Activated B cell treated with CpG ODN at 0.5 μM for 24 hours (primary cell): ENCODE measurements at places on chromosomes 16 and 17. TPM values are rescaled to one million over a fixed set of nuclear protein-coding genes. Genes with fewer than 3 reads are reported as not detected.

Gene GUCY2D
- total RNA-seq, result not detected in 2 replicates

Gene WFIKKN2
- not detected in 2 replicates for total RNA-seq

Gene KRT12
- total RNA-seq, result not detected in 2 replicates

Gene SECTM1
- not detected in 2 replicates for total RNA-seq

Gene TMEM220
- total RNA-seq, result 1.6 and 2.4 TPM in 2 replicates

Gene ZFPM1
- 27.3 and 35.0 TPM in 2 replicates for total RNA-seq

Gene NLRC5
- total RNA-seq, result 296 and 372 TPM in 2 replicates

Gene HAGHL
- total RNA-seq, result 10.8 and 10.9 TPM in 2 replicates

- no peak for DNase-seq
- no peaks in the 10 kb centered on the region for H3K27me3 ChIP-seq
- H3K27ac ChIP-seq, result peak overlapping the region; percentile 87
- H3K36me3 ChIP-seq, result peaks cover 29% of the 10 kb centered on the region
- H3K4me3 ChIP-seq, result peak overlapping the region; percentile 52
Observed at GRCh38 chr17:78745407-78746088, 36.5 kb downstream of the CYTH1 start.

DNA sequence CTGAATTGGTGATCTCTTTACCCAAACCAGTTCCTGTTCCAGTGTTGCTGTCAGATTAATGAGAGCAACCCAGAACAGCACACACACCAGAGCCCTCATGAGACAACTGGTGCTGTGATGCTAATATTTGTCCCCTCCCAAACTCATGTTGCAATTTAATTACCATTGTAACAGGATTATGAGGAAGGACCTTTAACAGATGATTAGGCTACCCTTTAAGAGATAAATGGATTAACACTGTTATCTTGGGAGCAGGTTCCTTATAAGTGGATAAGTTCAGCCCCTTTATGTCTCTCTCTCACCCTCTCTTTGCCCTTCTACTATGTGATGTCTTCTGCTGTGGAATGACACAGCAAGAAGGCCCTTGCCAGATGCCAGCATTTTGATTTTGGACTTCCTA is 1.1 kb upstream of the CCDC182 start:
- DNase-seq, result no peak
- H3K4me3 ChIP-seq, result no peak overlapping the region
- H3K36me3 ChIP-seq, result no peaks in the 10 kb centered on the region
- H3K4me1 ChIP-seq, result peaks cover 17% of the 10 kb centered on the region
- no peak overlapping the region for H3K27ac ChIP-seq

GRCh38 chr17:57366558-57367351 is 110.4 kb downstream of the MSI2 start:
- peak overlapping the region; percentile 32 for H3K4me3 ChIP-seq
- H3K27ac ChIP-seq, result peak overlapping the region; percentile 50
- H3K4me1 ChIP-seq, result peaks cover 42% of the 10 kb centered on the region

- H3K4me1 ChIP-seq, result no peaks in the 10 kb centered on the region
- DNase-seq, result no peak
- no peaks in the 10 kb centered on the region for H3K36me3 ChIP-seq
- no peaks in the 10 kb centered on the region for H3K27me3 ChIP-seq
- H3K4me3 ChIP-seq, result no peak overlapping the region
Observed at GRCh38 chr17:834136-834535, 52.0 kb downstream of the MRM3 start.

- H3K27ac ChIP-seq, result no peak overlapping the region
- H3K4me1 ChIP-seq, result peaks cover 31% of the 10 kb centered on the region
- no peaks in the 10 kb centered on the region for H3K27me3 ChIP-seq
- peaks cover 11% of the 10 kb centered on the region for H3K36me3 ChIP-seq
Observed at GRCh38 chr16:50702725-50703124, 9.3 kb downstream of the NOD2 start.

- H3K27me3 ChIP-seq, result peaks cover 42% of the 10 kb centered on the region
- H3K4me3 ChIP-seq, result no peak overlapping the region
- no peaks in the 10 kb centered on the region for H3K36me3 ChIP-seq
- H3K27ac ChIP-seq, result no peak overlapping the region
Observed at GRCh38 chr17:41537614-41537954, 9.5 kb upstream of the KRT19 start.

DNA sequence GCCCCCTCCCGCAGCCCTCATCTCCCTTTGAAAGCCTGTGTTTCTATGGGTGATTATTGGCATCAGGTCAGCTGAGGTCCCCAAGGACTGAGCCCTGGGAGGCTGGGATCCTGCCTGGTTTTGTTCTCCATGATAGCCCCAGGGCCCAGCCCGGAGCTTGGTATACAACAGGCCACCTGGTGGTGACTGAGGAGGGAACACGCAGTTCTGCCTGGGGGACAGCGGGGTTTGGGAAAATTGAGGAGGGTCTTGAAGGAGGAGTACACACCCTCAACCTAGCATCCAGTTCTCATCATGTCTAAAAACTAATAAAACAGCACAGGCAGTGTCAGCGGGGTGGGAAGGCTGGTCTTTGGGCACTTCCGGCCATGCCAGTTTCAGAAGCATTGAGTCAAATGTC is 335.1 kb downstream of the CPPED1 start:
- no peak overlapping the region for H3K4me3 ChIP-seq
- DNase-seq, result no peak
- H3K27me3 ChIP-seq, result no peaks in the 10 kb centered on the region
- peaks cover 25% of the 10 kb centered on the region for H3K36me3 ChIP-seq
- peaks cover 27% of the 10 kb centered on the region for H3K4me1 ChIP-seq

GRCh38 chr17:78112518-78113471 is 15.8 kb downstream of the TMC6 start:
- H3K27ac ChIP-seq, result peak overlapping the region; percentile 80
- H3K4me3 ChIP-seq, result no peak overlapping the region
- H3K36me3 ChIP-seq, result peaks cover 74% of the 10 kb centered on the region
- H3K27me3 ChIP-seq, result no peaks in the 10 kb centered on the region
- DNase-seq, result peak; percentile 89

DNA sequence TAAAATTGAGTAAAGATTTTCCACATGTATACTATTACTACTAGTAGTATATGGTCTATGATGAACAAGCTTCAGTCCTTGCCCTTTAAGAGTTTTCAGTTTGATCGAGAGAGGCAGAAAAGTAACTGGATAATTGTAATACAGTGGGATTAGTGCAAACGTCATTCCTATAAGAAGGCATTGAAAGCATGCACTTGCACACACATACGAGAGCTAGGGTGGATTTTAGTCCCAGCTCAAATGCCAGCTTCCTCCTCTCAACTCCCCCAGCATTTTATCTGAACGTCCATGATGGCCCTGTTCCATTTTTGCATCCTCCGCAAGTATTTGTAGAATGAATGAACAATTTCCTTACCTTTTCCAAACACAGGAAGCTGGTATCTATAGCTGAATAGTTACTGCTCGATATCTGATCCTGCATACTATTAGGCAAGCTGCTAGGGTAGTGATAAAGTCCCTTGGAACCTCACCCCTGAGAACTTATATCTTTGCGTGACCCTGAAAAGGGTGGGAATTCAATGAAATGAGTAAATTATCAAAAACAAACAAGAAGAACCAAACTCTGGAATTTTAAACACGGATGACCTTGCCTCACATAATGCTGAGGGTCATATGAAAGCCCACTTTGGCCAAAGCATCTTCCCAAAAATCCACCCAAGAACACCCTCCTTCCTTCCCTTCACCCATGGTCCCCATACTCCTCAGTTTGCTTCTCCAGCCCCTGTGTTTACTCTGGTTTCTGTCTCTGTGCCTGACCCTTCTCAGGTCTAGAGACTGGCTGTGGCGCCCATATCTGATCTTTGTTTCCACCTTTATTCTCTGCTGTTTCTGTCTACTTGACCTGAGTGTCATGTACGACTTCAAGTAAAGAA is 60.5 kb downstream of the TMEM100 start:
- H3K4me1 ChIP-seq, result peaks cover 41% of the 10 kb centered on the region
- H3K27ac ChIP-seq, result no peak overlapping the region
- no peak for DNase-seq

DNA sequence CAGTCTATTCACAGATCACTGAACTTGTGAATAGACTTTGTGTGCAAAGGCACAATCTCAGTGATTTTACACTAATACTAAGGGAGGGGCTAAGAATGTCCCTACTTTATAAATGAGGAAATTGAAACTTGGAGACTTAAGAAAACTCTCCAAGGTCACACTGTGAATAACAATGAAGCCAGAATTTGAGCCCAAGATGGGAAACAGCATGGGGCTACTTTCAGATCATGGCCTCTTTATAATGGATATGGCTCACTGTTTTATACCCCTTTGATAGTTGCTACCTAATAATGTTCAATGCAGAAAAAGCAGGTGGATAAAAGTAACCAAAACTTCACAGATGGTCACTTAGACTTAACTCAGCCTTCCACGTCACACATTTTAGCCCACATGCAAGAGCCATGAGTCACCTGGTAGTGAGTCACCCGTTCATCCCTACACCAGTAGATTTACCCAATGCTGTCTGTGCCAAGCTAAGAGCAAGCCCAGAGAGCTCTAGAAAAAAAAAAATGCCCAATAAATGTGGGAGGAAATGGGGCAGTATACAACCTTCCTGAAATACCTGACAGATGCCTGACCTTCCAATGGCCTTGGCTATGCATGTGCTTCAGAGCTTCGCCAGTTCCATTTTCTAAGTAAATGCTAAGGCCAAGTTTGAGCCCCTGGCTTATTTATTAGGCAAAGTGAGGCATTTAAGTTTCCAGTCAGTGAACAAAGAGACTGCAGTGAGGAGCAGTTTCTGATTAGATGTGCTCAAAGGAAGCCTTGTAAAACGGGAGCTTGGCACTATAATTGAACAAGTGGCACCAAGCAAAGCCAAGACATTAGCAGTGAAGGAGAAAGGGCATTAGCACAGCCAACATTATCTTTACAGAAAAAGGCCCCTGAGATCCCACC is 219.7 kb downstream of the TMEM114 start:
- DNase-seq, result no peak
- H3K27ac ChIP-seq, result no peak overlapping the region

DNA sequence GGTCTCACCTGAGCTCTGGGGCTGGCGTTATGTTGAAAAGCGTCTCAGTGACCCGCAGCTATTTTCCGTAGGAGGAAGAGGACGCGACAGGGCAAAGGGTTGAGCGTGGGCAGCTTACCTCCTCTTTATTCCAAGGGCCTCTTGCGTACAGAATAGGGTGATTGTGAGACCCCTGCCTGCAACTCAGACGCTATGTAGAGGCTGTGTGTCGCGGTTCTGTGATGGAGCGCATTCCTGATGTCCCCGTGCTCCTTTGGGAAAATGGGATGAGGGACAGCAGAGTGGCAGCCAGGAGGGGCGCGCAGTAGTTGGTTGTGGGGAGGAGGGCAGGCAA is 531 bp upstream of the CDH8 start:
- no peak overlapping the region for H3K4me3 ChIP-seq
- DNase-seq, result no peak
- H3K4me1 ChIP-seq, result no peaks in the 10 kb centered on the region

- H3K27me3 ChIP-seq, result no peaks in the 10 kb centered on the region
- peak; percentile 43 for DNase-seq
- peaks cover 66% of the 10 kb centered on the region for H3K36me3 ChIP-seq
- H3K4me1 ChIP-seq, result no peaks in the 10 kb centered on the region
Observed at GRCh38 chr17:13002761-13003453, 14.9 kb downstream of the ELAC2 start.

GRCh38 chr17:39410279-39410678 is 8.9 kb upstream of the FBXL20 start:
- peaks cover 65% of the 10 kb centered on the region for H3K36me3 ChIP-seq
- no peaks in the 10 kb centered on the region for H3K4me1 ChIP-seq
- no peaks in the 10 kb centered on the region for H3K27me3 ChIP-seq
- no peak overlapping the region for H3K27ac ChIP-seq
- H3K4me3 ChIP-seq, result no peak overlapping the region

- H3K27ac ChIP-seq, result no peak overlapping the region
- no peak for DNase-seq
- peaks cover 8% of the 10 kb centered on the region for H3K36me3 ChIP-seq
- H3K27me3 ChIP-seq, result no peaks in the 10 kb centered on the region
- peaks cover 64% of the 10 kb centered on the region for H3K4me1 ChIP-seq
Observed at GRCh38 chr17:67821871-67822367, 3.4 kb upstream of the BPTF start.

GRCh38 chr16:66309-67182 is 5.9 kb downstream of the RHBDF1 start:
- peaks cover 4% of the 10 kb centered on the region for H3K4me1 ChIP-seq
- peaks cover 10% of the 10 kb centered on the region for H3K27me3 ChIP-seq
- no peak overlapping the region for H3K27ac ChIP-seq
- DNase-seq, result no peak
- H3K36me3 ChIP-seq, result no peaks in the 10 kb centered on the region
